ENCODE measurements at places on chromosomes 12 and 14. TPM values are rescaled to one million over a fixed set of nuclear protein-coding genes. Genes with fewer than 3 reads are reported as not detected.

GRCh38 chr12:66851134-66851533, 172.3 kb upstream of the GRIP1 start:
- DNase-seq: no peak

DNA sequence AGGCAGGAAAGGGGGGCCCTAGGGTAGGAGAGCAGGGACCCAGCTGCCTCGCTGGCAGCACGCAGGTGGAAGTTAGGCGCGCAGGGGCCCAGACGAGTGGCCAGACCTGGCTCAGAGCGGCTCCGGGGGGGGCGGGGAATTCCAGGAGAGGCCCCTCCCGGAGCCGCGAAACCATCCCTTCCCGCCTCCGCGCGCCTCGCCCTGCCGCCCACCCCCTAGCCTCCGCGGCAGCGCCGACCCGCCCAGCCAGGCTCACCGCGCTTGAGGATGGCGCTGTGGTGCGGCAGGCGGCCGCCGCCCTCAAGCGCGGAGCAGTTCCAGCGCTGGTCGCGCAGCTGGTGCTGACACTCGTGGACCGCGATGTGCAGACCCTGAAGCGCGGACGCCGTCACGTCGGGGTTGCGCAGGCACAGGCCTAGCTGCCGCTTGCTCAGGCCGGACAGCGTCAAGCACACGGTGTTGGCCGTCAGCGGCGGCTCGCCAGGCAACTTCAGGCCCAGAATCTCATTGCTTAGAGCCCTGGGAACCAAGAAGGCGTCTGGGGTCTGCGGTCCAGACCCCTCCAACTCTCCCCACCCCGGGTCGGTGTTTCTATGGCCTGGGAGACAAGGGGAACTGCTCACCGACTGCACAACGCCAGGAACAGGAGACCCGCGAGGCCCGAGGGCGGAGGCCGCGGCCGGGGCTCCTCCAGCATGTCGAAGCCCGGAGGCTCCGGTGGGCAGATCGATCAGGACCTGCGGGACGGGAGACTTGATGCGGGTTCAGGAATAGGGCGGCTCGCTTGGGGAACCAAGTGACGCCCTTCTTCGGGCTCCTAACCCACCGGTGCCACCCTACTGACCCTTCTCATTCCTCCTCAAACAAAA, 1.5 kb downstream of the WNT10B start:
- DNase-seq: no peak

DNA sequence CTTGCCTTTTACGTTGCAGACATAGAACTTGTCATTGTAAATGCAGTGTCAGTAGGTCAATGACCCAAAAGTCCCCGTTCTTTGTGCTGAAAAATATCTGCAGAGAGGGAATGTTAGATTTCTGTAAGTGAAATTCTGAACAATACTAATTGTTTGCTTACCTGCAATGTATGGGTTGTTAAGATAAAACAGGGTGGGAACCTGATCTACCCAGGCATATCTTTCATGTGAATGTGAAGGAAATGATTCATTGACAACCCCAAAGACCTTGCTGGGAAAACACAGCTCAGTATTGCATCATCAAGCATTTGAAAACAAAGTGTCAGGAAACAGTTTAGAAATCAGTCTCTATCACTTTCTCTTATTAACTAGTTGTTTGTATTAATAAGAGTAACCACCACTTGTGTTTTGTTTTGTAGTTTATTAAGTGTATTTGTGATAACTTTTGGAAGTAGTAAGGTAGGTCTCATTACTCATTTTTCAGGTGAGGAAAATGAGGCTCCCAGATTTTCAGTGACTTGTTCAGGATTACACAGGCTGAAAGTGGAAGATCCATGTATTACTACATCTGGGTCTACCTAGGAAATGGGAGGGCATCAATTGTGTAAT, 57.9 kb upstream of the SLC38A2 start:
- DNase-seq: no peak

GRCh38 chr14:28494196-28494595, 272.4 kb upstream of the FOXG1 start:
- no peak for DNase-seq

DNA sequence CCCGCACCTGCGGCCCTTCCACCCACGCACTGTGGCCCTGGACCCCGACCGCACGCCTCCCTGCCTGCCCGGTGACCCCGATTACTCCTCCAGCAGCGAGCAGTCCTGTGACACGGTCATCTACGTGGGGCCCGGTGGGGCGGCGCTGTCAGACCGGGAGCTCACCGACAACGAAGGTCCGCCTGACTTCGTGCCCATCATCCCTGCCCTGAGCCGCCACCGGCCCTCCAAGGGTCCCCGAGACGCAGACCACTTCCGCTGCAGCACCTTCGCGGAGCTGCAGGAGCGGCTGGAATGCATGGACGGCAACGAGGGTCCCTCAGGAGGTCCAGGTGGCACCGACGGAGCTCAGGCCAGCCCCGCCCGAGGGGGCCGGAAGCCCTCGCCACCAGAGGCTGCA, 36.7 kb downstream of the KIF26A start:
- DNase-seq: no peak

FOXG1 gene
- not detected for total RNA-seq

CATSPERB gene
- not detected for total RNA-seq

DCP1B gene
- 3.9 TPM for total RNA-seq

NKX2-8 gene
- not detected for total RNA-seq

Measured in left lobe of liver (tissue), 2 donors.